ENCODE measurements at places on chromosomes 2 and 18.

DNA sequence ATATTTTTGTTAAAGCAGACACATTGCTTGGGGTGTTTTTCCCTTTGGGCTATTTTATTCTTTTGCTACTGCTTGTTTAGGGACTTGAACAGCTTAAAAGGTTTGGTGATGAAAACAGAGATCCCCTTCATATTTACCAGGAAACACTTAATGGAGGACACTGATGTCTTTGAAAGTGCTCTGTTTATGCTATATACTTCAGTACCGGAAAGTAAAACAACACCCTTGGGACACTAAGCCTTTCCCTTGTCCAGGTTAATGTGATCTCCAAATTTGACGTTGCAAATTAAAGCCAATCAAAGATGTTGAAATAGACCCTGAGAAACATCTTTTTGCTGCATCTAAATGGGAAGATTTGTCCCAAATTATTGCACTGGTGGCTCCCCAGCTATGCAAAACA, 564.6 kb upstream of the PKDCC start:
- peak; percentile 72 for DNase-seq

DNA sequence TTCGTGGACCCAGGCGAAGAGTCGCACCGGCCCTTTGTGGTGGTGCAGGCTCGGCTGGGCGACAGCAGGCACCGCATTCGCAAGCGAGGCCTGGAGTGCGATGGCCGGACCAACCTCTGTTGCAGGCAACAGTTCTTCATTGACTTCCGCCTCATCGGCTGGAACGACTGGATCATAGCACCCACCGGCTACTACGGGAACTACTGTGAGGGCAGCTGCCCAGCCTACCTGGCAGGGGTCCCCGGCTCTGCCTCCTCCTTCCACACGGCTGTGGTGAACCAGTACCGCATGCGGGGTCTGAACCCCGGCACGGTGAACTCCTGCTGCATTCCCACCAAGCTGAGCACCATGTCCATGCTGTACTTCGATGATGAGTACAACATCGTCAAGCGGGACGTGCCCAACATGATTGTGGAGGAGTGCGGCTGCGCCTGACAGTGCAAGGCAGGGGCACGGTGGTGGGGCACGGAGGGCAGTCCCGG, 3.5 kb downstream of the INHBB start:
- DNase-seq = no peak

- no peak for DNase-seq
Observed at GRCh38 chr2:140454717-140455116, 1674.5 kb upstream of the NXPH2 start.

DNA sequence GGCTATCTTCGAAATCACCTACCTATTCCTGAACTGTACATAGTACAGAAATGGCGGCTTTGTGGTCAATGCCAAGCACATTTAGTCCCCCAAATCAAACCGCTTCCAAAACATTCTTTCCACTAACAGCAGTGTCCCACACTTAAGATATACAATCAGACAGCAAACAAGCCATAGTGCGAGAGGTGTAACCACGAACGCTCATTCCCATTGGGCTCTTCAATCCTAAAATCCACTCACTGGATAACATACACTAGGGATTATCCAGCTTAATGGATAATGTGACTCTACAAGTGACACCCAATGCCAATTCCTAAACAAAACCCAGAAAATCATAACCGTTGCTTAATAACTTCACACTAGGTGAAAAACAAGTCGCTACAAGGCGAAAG, 2.0 kb downstream of the XPO1 start:
- DNase-seq = no peak

DNA sequence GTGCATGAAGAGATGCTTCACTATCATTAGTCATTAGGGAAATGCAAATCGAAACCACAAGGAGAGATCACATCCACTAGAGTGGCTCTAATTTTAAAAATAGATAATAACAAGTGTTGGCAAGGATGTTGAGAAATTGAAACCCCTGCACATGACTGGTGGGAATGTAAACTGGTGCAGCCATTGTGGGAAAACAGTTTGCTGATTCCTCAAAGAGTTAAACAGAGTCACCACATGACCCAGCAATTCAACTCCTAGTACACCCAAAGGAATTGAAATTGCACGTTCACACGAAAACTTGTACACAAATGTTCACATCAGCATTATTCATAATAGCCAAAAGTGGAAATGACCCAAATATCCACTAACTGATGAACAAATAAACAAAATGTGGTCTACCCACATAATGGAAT, 179.5 kb downstream of the BCL2 start:
- DNase-seq = no peak
